ENCODE measurements at places on chromosomes 4 and X. TPM values are rescaled to one million over a fixed set of nuclear protein-coding genes. Genes with fewer than 3 reads are reported as not detected.

The UGT2B7 gene
- total RNA-seq, result 3.0 TPM

DNA sequence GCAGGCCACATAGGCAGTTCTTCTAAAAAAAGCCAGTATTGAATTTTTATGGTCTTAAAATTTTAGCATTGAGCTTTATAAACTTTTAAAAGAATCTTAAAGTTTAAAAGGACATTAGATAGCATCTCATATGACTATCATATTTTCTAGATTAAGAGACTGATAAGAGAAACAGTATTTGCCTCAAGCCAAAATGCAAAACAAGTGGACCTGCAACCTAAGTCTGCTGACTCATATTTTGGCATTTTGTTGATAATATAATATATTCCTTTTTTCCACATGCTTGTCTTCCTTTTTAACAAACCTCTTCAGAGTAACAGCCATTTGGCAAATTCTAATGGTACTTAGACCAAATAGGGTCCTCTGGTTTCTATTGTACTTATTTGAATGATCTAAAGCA lies 328.5 kb upstream of the GALNTL6 start:
- DNase-seq, result no peak
- no peaks in the 10 kb centered on the region for H3K36me3 ChIP-seq
- H3K27me3 ChIP-seq, result no peaks in the 10 kb centered on the region
- no peak overlapping the region for H3K4me3 ChIP-seq
- H3K4me1 ChIP-seq, result no peaks in the 10 kb centered on the region

The SPANXN4 gene
- total RNA-seq, result not detected

GRCh38 chrX:110318664-110318968 lies 731 bp upstream of the AMMECR1 start:
- H3K27ac ChIP-seq, result peak overlapping the region; percentile 95
- no peaks in the 10 kb centered on the region for H3K36me3 ChIP-seq
- peaks cover 15% of the 10 kb centered on the region for H3K4me1 ChIP-seq

DNA sequence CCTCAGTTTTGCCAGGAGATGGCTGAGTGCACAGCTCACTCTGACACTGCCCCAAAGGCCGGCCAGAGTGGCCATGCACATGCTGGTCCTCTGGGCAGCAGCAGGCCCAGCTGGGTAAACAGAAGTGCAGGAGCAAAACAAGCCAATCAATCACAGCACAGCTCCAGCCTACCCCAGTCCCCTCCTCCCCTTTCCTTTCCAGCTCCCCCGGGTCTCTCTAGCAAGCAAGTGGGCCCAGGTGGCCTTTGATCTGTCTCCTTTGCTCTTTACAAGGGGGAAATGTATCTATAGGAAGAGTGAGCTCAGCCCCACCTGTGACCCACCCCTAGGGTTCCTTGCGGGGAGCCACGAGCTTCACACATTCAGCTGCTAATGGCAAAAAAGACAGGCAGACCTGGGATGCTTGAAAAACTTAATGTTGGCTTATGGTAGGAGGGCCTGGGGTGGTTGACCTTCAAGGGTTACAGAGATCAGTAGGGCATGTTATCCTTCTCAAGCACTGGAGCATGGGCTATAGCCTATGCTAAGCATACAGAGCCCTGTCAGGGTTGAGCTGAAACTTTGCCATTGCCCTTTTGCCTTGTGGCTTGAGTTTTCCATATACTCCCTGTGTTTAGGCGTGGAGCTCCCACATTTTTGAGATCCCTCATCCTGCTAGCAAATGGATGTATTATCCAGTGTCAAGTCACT lies 57.8 kb upstream of the PLAC1 start:
- H3K27ac ChIP-seq, result peak overlapping the region; percentile 32
- H3K36me3 ChIP-seq, result no peaks in the 10 kb centered on the region
- peaks cover 22% of the 10 kb centered on the region for H3K4me1 ChIP-seq
- H3K27me3 ChIP-seq, result no peaks in the 10 kb centered on the region
- no peak overlapping the region for H3K4me3 ChIP-seq
- no peak for DNase-seq

The SYTL5 gene
- total RNA-seq, result 8.8 TPM
